Vagina (tissue), 2 donors: ENCODE measurements at places on chromosomes 13 and 19.

GRCh38 chr19:3411636-3412035 lies 45.3 kb downstream of the NFIC start:
- DNase-seq, result no peak

- no peak for DNase-seq
Observed at GRCh38 chr13:51883226-51883600, 21.4 kb downstream of the CCDC70 start.

DNA sequence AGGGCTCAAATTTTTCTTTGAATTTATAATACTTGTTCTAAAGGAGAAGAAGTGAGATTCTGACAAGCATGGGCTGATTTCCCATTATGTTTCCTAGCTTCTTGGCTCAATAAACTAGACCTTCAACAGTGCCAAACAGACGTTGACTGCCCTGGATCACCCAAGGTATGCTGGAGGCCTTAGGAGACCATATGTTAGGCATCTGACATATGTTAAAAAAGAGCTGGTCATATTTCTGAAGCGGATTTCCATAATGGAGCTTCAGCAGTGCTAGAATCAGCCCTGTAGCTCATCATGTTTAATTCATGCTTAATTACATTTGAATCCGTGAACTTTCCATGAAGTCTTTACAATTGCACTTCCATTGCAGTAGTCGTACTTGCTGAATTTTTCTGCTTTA lies 653.3 kb downstream of the DIAPH3 start:
- DNase-seq, result no peak

DNA sequence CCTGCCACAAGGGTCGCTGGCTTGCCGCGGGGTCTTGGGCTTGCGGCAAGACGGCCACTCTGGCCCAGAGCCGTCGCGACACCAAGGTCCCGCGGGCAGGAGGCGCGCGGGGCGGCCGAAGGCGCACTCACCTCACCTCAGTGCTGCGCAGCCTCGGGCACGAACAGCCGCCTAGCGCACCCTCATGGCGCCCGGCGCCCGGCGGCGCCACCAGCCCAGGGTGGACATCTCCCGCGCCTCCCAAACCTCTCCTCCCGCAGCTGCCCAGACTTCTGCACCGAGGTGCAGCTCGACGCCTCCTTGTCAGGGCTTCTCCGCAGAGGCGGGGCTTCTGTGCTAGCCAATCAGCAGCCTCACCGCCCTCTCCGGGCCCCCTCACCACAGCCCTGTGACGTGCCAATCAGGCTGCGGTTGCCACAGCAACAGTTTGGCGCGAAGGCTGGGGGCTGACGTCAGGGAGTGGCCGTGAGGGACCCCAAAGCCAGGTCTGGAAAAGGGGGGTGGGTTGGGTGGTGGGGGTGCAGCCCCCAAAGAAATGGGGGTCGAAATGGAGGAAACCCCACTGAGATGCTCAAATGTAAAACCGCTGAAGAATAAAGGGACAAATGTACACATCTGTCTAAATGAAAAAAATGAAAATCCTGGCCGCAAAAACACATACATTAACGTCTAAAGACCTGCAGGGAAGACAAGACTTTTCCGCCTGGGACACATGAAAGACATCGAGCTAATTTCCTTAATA lies at the start of the genes PEG3 and ZIM2:
Gene PEG3 (minus strand): TSS at position 276 of the 742 bp plus-strand sequence. CDS start 16,071 bp downstream, outside the sequence.
Gene ZIM2 (minus strand): TSS at position 276 of the 742 bp plus-strand sequence. CDS start 16,449 bp downstream, outside the sequence.
- DNase-seq, result no peak

DNA sequence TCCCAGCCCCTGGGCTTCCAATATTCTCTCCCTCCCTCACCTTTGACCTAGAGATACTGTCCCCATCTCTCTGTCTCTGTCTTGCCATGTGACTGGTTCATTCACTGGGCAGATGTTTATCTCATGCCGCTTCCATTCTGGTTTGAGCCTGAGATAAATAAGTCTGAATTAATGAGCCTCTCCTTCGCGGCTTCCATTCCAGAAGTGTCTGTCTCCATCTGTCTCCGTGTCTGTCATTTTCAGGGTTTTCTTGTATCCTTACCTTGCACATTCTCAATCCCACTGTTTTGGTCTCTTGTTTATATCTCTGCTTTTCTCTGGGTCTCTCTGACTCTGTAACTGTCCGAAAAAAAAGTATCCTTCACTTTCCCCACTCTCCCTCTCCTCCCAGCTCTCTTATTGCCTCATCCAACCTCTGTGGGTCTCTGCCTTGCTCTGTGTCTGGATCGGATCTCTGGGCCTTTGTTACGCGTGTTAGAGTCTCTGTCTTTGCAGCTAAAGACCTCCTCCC lies 4.3 kb downstream of the SPHK2 start:
- no peak for DNase-seq
